ENCODE measurements at places on chromosomes 6 and 20.

- peak; percentile 19 for DNase-seq
These were observed 85.0 kb upstream of the PMEPA1 start for GRCh38 chr20:57794600-57795341.

GRCh38 chr6:44780161-44780560, 392.7 kb downstream of the CDC5L start:
- DNase-seq, result no peak

DNA sequence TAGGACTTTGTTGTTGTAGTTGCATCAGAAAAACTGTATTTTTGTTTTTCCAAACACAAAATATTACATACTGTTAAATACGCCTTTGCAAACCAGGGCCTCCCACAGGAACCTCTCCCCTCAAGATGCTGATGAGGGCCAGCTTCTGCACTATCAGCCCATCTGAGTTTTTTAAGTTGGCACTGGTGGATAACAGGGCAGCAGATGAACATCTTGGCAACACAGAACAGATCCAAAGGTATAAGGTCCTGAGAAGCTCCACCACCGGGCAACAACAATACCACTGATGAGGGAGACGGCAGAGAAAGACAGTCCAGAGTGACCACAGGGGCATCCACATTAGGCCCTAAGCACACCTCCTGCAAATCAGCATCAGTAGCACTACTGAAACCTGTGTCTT, 177.7 kb downstream of the DLL1 start:
- DNase-seq, result no peak

DNA sequence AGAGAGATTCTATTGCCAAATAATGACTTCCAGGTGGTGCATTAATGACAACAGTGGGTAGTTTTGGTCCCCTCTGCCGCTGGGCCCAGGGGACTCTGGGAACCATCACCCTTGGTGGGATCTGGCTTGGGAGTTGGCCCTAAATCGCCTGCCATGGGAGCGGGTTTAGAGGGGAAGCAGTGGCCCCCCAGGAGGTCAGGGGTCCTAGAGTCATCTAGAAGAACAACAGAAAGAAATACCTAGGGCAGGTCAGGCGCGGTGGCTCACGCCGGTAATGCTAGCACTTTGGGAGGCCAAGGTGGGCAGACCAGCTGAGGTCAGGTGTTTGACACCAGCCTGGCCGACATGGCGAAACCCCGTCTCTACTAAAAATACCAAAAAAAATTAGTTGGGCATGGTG, 17.8 kb upstream of the ARFGEF2 start:
- DNase-seq, result no peak

DNA sequence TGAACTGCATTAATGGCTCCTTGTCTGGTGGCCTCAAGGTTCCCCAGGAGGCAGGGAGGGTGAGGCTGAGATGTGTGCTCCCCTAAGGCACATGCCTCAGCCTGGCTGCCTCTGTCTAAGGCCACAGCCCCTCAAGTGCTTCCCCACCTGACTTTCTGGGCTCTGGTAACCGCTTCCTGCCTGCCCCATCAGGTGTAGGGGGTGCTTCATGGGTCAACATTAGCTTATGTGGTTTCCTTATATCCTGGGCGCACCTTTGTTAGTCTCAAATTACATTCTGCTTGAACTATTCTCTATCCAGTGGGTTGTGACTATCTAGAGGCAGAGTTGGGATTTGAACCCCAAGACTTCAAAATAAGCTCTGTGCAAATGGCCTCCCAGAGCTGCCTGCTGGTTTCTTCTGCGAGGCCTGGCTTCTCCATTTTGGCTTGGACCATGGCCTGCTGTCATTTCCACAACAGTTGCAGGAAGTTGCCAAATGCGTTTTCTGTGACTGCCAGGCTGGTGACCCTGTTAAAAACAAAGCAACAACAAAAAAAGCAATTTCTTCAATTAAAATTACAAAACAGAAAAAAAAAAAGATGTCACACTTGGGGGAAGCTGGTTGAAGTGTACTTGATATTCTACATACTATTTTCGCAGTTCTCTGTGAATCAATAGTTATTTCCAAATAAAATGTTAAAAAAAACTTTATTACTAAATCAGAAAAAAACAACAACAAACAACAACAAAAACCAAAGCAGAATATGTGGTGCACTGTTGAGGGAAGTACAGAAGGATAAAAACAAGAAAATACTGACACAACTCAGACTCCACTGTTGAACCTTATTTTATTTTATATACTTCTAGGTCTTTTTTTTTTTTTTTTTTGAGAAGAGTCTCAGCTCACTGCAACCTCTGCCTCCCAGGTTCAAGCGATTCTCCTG, 20.0 kb upstream of the ZNFX1 start:
- no peak for DNase-seq

- no peak for DNase-seq
These were observed 92.5 kb downstream of the TCP11 start for GRCh38 chr6:35048631-35049083.

DNA sequence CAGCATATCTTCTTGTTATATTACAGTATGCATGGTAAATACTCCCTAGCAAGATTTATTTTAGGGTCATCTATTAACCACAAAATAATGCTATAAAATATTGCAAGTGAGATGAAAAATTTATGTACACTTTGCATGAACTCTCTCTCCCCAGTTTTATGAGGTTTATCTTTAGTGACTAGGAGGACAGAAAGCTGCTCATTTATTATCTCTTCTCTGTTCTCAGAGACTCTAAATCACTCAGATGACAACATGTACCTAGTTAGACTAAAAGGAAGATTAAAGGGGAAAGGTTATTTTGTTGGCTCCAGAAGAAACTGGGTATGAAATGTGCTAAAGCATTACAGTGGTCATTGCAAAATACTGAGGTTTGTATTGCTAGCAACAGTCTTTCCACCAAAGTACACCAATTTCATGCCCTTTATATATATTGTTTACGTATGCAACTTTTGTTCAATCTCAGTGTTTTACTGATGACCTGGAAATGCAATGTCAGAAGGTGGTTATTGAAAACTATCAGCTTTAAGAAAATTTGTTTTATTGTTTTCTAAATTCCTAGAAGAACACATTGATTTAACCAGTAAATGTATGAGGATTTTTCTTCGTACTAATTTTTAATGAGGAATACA, 11.8 kb downstream of the RFX6 start:
- DNase-seq, result no peak

- DNase-seq, result no peak
These were observed 502.9 kb upstream of the NOX3 start for GRCh38 chr6:155958550-155958949.

GRCh38 chr6:85126485-85127167, 323.3 kb upstream of the NT5E start:
- peak; percentile 9 for DNase-seq

DNA sequence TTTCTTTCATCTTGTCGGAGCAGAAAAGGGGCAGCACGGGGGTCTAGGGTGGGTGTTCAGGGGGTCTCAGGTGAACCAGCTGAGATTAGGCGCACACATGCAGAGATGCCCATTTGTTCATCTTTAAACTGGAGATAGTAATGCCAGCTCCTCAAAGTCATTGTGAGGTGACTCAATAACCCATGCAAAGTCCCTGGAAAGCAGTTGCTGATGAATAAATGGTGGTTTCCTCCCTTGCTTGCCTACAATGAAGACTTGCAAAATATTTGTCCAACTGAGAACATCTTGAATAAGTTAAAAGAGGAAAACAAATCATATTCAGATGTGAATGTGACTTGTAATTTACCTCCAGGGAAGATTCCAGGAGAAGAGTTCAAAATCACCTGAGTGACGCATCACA, 206.9 kb downstream of the LY86 start:
- no peak for DNase-seq

All from T47D (cell line).